A673 (cell line): ENCODE measurements at places on chromosomes 7 and 10.

DNA sequence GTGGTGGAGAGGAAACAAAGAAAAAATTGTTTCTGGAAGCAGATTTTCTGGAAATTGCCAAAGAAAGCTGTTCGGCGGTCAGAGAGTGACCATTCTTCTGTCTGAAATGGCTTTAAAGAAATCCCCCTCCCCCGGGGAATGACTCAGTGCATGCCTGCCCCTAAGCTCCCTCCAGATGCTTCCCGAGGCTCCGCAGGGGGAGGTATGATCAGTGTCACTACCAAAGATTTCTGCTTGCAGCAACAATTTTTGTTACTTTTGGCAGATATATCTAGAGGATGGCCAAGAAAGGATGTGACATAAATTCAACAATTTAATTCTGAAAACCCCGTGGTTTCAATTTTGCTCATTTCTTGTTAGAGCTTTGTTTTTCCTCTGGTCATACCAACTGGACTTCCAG lies 163.9 kb downstream of the JCAD start:
- peak; percentile 45 for DNase-seq

DNA sequence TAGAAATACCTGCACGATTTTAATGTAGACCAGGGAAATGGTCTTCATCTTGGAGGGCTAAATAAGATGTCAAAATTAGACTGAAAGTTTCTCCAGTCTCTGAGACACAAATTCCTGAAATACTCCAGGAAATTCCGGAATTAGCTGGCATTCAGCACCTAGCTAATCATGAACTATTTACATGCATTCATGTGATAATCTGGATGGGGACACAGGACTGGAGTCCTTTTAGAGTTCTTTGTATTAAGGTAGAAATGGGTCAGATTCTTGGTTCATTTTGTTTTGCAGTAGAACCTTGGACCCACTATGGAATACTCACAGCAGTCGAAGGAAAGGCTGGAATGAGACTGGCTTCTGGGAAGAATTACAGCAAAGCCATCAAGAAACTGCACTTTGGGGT lies 65.3 kb upstream of the MDFIC start:
- DNase-seq, result no peak

DNA sequence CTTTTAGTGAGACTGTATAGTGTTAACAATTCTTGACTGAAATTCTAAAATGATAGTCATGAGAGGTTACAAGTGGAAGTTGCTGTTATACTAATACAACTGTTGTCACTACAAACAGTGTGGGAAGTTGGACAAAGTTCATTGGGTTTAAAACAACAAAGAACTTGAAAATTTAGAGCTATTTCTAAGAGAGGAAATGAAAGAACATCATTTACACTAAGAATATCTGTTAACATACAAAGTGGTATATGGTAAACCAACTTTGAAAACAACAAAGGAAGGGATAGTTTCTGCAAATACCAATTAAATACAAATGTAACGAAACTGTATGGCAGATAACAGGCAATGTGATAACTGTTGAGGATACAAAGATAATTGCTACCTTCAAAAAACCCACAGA lies 11.6 kb downstream of the MTPN start:
- DNase-seq, result no peak

- DNase-seq, result no peak
Measured at GRCh38 chr10:20634839-20635238, 262.3 kb downstream of the NEBL start.

- no peak for DNase-seq
Measured at GRCh38 chr7:137895301-137896221, 48.8 kb upstream of the DGKI start.

- no peak for DNase-seq
Measured at GRCh38 chr10:78933828-78934531, 134.8 kb upstream of the ZMIZ1 start.

DNA sequence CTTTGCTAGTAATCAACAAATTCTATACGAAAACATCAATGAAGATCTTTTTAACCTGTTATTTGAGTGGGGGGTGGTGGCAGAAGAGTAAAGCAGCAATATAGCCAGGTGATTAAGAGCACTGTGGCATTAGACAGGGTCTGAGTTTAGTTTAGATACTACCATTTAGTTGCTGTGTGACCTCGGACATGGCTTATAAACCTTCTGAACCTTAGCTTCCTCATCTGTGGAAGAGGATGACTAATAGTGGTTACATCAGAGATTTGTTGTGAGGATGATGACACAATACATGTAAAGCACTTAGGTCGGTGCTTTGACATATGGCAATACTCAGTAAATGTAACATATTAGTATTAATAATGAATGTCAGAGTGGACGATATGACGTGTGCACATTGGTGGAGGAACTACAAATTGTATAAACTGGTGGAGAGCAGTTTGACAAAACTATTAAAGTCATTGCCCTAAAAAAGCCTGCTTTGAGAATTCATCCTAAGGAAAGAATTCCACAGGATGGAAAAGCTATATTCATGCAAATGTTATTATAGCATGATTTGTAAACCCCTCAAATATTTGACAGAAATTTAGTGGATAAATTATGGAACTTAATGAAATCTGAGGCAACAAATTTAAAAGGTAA lies 24.3 kb downstream of the SPAG6 start:
- DNase-seq, result no peak

DNA sequence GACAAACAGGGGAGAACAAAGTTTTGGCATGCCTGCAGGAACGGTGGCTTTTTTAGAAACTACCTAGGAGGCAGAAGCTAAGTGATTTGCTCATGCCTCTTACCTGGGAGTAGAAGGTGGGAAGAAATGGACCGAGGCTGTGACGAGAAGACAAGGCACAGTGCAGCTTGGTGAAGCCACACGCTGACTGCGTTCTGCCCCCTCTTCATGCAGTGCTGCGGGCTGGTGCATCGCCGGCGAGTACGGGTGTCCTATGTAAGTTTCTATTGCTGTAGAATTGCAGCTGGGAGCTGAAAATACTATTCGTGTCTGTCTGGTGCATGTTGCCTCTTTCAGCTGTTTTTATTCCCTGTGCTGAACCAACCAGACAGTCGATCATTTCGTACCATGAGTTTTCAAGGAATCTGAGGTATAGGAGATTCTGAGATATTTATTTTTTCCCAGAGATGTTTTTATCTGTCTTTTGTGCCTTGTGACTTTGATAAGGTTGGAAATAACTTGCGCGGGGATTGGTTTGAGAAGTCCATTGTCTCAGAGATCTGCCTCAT lies 120.9 kb downstream of the CACNB2 start:
- DNase-seq, result no peak

GRCh38 chr7:31100445-31100844 lies 48.3 kb downstream of the ADCYAP1R1 start:
- DNase-seq, result no peak
